Activated naive CD4-positive, alpha-beta T cell treated with anti-CD3 and anti-CD28 coated beads for 36 hours (primary cell): ENCODE measurements at places on chromosomes 11 and 22. TPM values are rescaled to one million over a fixed set of nuclear protein-coding genes. Genes with fewer than 3 reads are reported as not detected.

The C22orf31 gene
- total RNA-seq = not detected

The RHOD gene
- 0.98 TPM for total RNA-seq

The MS4A6A gene
- total RNA-seq = not detected

The KCNQ1 gene
- 10.6 TPM for total RNA-seq

The SYNGR1 gene
- 0.27 TPM for total RNA-seq

The OR51B2 gene
- total RNA-seq = not detected

The MIOX gene
- total RNA-seq = not detected

The TRIM22 gene
- total RNA-seq = 280 TPM

The HBE1 gene
- total RNA-seq = not detected

The PATE4 gene
- not detected for total RNA-seq

The BCO2 gene
- 0.30 TPM for total RNA-seq

The CABP4 gene
- 1.4 TPM for total RNA-seq

GRCh38 chr22:49212002-49212401, 615.7 kb downstream of the BRD1 start:
- no peak overlapping the region for H3K27ac ChIP-seq
- no peak overlapping the region for H3K4me3 ChIP-seq
- H3K36me3 ChIP-seq = no peaks in the 10 kb centered on the region
- no peak for DNase-seq
- no peaks in the 10 kb centered on the region for H3K4me1 ChIP-seq

DNA sequence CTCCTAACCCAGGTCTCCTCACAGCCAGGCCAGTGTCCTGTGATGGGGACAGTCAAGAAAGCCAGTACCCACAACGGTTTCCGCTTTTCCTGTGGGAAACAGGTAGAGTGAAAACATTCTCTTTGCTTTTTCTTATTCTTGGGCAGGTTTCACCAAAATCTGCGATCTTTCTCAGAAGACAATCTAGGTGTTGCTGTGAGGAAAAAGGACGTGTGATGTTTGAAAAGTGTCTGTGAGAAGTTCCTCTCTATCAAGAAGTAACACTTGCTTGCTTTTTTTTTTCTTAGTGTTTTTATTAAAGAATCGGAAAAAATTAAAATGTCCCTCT, 9.2 kb upstream of the IL2RB start:
- no peaks in the 10 kb centered on the region for H3K36me3 ChIP-seq
- no peak overlapping the region for H3K4me3 ChIP-seq
- no peak for DNase-seq
- no peak overlapping the region for H3K27ac ChIP-seq
- H3K27me3 ChIP-seq = no peaks in the 10 kb centered on the region
- H3K4me1 ChIP-seq = peaks cover 64% of the 10 kb centered on the region

DNA sequence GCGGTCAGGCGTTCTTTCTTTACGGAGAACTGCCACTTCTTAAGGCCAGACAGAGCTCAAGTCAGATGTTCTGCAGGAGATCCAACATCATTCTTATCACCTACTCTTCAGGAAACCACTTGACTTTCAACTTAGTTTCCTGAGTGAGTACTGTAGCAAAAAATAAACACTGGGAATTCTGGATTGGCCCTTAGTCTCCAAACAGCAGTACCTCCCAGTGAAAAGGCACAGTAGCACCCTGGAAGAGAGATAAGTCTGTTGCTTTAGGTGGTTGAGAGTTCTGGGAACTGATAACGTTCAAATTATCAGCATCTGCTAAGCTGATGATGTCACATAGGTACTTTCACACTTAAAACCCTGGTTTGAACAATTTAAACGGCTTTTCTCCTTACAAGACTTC, 971.8 kb upstream of the TENM4 start:
- no peaks in the 10 kb centered on the region for H3K27me3 ChIP-seq
- no peaks in the 10 kb centered on the region for H3K4me1 ChIP-seq
- H3K4me3 ChIP-seq = no peak overlapping the region
- H3K36me3 ChIP-seq = no peaks in the 10 kb centered on the region
- H3K27ac ChIP-seq = no peak overlapping the region
- DNase-seq = no peak

- DNase-seq = no peak
- H3K4me1 ChIP-seq = no peaks in the 10 kb centered on the region
- no peak overlapping the region for H3K4me3 ChIP-seq
- no peak overlapping the region for H3K27ac ChIP-seq
- H3K27me3 ChIP-seq = no peaks in the 10 kb centered on the region
Measured at GRCh38 chr11:73940801-73941570, 9.8 kb upstream of the DNAJB13 start.

DNA sequence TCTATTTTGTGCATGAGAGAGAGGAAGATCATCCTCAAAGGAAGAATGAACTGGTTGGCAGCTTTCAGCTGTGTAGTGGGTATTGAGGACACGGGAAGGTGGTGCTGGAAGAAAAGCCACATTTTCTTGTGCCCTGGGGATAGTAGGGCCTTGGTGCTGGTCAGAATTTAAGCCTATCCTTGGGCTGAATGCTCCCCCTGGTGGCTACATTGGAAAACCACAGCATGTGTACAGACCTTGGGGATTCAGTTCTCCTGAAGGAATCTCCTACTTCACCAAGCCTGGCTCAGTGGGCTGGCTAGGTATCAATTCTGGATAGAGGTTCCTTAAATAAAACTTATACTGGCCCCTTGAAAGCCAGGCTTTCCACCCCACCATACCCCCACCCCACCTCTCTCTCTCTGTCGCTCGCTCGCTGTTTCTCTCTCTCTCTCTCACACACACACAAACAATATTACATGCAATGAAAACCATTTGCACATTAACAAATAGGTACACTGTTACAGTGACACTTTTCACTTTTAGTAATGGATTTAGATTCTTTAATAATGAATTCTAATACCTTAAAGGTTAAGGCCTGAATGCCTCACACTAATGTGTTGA, 2.8 kb upstream of the OR51M1 start:
- DNase-seq = peak; percentile 52
- H3K36me3 ChIP-seq = no peaks in the 10 kb centered on the region
- no peak overlapping the region for H3K27ac ChIP-seq
- no peaks in the 10 kb centered on the region for H3K4me1 ChIP-seq

DNA sequence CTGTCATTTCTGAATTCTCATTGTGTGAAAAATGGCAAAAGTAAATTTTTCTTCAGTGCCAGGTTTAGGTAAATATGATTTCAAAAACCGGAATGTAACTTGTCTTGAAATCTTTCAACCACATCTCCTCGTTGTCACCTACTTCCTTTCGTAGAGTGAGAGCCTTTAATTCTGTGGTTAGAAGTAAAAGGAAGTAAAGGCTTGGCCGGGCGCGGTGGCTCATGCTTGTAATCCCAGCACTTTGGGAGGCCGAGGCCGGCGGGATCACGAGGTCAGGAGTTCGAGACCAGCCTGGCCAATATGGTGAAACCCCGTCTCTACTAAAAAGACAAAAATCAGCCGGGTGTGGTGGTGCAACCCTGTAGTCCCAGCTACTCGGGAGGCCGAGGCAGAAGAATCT, 29.8 kb downstream of the SGSM3 start:
- H3K27ac ChIP-seq = peak overlapping the region; percentile 68
- H3K27me3 ChIP-seq = no peaks in the 10 kb centered on the region
- H3K4me3 ChIP-seq = peak overlapping the region; percentile 8
- H3K4me1 ChIP-seq = peaks cover 73% of the 10 kb centered on the region
- DNase-seq = peak; percentile 76

- H3K36me3 ChIP-seq = no peaks in the 10 kb centered on the region
- no peak overlapping the region for H3K27ac ChIP-seq
- no peaks in the 10 kb centered on the region for H3K27me3 ChIP-seq
- H3K4me3 ChIP-seq = no peak overlapping the region
Measured at GRCh38 chr22:46425016-46425415, 89.5 kb downstream of the TRMU start.

- H3K27me3 ChIP-seq = peaks cover 8% of the 10 kb centered on the region
- H3K36me3 ChIP-seq = no peaks in the 10 kb centered on the region
- no peaks in the 10 kb centered on the region for H3K4me1 ChIP-seq
- H3K27ac ChIP-seq = no peak overlapping the region
- H3K4me3 ChIP-seq = no peak overlapping the region
Measured at GRCh38 chr11:120030411-120030810, 107.5 kb downstream of the TRIM29 start.

GRCh38 chr11:91187314-91187713, 964.5 kb upstream of the CHORDC1 start:
- no peak for DNase-seq
- H3K36me3 ChIP-seq = no peaks in the 10 kb centered on the region
- no peaks in the 10 kb centered on the region for H3K4me1 ChIP-seq
- H3K27me3 ChIP-seq = no peaks in the 10 kb centered on the region
- no peak overlapping the region for H3K27ac ChIP-seq
- no peak overlapping the region for H3K4me3 ChIP-seq

DNA sequence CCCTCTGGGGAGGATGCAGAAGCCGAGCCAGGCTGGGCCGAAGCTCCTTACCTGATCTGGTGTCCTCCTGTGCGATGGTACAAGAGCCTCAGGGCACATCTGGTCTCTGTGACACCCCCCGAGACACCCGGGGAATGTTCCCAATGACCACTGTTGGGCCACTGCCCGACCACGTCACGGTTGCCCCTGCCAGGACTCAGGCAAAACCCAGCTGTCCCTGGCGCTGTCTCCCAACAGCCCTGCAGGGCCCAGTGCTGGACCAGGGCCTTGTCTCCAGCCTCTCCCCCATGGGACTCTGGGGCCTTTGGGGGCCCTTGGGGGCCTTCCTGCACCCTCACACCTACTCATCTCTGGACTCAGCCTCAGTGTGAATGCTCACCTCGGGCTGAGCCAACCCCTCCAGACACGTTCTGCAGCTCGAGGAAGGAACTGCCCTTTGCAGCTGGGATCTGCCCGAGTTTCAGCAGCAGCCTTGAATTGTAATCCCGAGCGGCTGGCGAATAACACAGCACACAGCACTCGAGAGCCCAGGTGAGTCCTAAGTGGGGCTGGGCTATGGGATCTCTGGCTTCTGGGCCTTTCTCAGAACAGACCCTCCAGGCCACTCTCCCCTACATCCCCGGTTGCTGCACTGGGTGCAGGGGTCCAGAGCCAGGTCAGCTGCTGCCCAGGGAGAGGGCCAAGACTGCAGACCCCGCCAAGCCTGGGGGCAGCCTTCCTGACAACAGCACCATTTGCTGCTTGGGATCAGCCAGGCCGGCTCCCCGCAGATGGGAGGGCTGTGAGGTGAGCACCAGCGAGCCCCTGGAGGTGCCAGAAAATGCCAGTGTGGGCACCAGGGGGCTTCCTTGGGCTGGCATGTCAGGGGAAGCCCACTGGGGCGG, 39.8 kb downstream of the RTN4R start:
- H3K27me3 ChIP-seq = no peaks in the 10 kb centered on the region
- no peak overlapping the region for H3K4me3 ChIP-seq
- H3K27ac ChIP-seq = no peak overlapping the region

GRCh38 chr22:26783885-26784284, 126.5 kb downstream of the MIAT start:
- no peaks in the 10 kb centered on the region for H3K4me1 ChIP-seq
- DNase-seq = no peak
- H3K36me3 ChIP-seq = peaks cover 26% of the 10 kb centered on the region
- no peaks in the 10 kb centered on the region for H3K27me3 ChIP-seq
- H3K4me3 ChIP-seq = no peak overlapping the region

GRCh38 chr11:108927791-108928545, 263.1 kb downstream of the DDX10 start:
- no peak overlapping the region for H3K27ac ChIP-seq
- peaks cover 17% of the 10 kb centered on the region for H3K36me3 ChIP-seq
- DNase-seq = no peak
- no peaks in the 10 kb centered on the region for H3K27me3 ChIP-seq
- H3K4me1 ChIP-seq = no peaks in the 10 kb centered on the region

- peaks cover 3% of the 10 kb centered on the region for H3K36me3 ChIP-seq
- DNase-seq = no peak
Measured at GRCh38 chr11:55106391-55106790, 155.6 kb upstream of the TRIM48 start.
